ENCODE measurements at places on chromosomes 4 and X.

GRCh38 chr4:84683064-84683850, 100.3 kb downstream of the CDS1 start:
- no peak for DNase-seq

GRCh38 chr4:138252551-138252950, 10.4 kb upstream of the SLC7A11 start:
- DNase-seq = no peak

- no peak for DNase-seq
Observed at GRCh38 chrX:112254896-112255295, 172.3 kb upstream of the TRPC5 start.

GRCh38 chrX:54116391-54116790, 66.7 kb downstream of the FAM120C start:
- no peak for DNase-seq

DNA sequence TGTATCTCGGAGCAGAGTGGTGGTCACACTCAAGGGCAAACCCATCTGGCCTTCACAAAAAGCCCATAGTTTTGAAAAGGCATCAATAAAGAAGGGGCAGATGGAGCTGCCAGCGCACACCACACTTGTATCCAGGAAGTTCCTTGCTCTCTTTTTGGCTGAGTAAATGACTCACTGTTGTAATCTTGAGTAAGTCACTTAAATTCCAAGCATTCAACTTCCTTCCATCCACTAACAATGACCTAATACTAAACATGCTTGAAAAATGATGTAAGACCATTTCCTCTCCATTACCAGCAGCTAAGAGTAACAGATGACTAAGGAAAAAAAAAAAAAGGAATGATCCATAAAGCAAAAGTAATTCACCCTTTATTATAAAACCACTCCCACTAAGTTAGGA, 32.4 kb upstream of the MYOZ2 start:
- DNase-seq = no peak

DNA sequence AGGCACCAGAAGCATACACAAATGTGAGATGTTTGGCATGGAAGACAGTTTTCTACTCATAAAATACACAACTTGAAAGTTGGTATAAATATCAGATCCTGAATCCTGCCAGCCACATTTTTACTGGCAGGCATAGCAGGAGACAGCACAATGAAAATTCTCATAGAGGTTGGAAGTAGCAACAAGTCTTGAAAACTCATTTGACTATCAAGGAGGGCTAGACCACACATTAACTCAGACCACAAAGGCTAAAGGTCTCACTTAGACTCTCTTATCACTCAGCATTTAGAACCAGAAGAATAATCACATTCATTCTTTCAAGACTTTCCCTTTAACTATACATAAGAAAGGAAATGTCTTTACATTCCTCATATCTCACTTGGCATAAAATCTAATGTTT, 56.5 kb downstream of the SORBS2 start:
- no peak for DNase-seq

- DNase-seq = peak; percentile 77
Observed at GRCh38 chr4:5890063-5890727, 2.7 kb downstream of the CRMP1 start.

DNA sequence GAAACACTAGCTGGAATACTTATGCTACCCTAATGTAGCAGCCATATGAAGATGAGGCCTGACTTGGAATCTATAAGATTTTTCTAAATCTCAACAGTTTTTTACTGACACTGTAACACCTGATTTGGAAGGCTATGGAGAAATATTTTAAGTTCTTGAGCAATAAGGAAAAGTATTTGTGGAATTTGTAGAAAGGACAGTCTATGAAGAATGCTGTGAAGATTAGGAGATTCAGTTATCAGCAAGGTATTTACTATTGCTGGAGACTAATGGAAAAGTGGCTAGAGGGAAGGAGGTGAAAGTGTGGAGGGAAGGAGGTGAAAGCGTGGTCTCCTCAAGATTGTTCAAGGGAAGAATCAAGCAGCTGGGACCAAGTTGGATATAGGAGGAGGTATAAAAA, 190.0 kb upstream of the EMCN start:
- no peak for DNase-seq

GRCh38 chr4:40461062-40461461, 125.9 kb downstream of the CHRNA9 start:
- no peak for DNase-seq

- DNase-seq = no peak
Observed at GRCh38 chr4:73533515-73534422, 52.2 kb downstream of the AFM start.

DNA sequence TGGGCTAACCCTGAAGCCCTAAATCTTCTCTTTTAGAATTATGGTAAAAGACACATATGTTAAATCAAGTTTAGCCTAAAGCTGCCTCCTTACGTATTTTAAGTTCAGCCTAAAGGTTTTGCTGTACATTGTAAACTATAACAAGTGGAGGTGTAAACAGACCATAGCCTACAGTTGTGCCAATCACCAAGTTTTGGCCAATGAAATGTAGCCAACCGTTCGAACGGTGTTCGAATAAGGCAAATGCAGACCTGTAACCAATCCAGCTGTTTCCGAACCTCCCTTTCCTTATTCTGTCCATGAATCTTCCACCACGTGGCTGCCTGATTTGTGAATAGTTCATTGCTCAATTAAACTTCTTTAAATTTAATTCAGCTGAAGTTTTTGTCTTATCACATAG, 52.1 kb upstream of the TBC1D9 start:
- no peak for DNase-seq

DNA sequence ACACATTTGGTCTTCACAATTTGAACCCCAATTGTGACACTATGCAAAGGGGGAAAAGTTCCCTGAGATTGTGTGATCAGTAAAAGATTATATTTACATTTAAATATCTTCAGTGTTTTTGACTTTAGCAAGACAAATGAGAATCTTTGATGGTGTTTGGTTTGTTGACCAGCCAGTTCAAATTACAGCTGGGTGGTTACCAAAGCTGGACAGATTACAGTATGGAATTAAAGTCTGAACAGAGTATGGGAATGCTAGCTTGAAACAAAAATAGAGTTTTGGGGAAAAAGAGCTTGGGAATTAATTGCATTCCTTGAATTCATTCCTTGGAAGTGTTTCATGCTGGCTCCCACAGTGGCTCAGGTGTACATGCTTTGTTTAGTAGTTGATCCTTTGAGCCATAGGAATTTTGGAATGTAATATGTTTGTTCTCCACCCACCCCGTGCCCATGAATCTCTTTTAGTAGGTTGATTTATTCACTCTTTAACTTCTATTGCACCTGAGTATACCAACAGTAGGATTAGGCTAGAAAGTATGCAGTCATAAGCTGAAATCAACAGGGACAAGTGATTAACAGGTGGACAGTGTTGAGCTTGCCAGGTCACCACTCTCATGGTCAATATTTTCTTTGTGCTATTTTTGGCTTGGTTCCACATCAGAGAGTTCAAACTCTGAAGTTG, 81.1 kb upstream of the HELT start:
- no peak for DNase-seq

DNA sequence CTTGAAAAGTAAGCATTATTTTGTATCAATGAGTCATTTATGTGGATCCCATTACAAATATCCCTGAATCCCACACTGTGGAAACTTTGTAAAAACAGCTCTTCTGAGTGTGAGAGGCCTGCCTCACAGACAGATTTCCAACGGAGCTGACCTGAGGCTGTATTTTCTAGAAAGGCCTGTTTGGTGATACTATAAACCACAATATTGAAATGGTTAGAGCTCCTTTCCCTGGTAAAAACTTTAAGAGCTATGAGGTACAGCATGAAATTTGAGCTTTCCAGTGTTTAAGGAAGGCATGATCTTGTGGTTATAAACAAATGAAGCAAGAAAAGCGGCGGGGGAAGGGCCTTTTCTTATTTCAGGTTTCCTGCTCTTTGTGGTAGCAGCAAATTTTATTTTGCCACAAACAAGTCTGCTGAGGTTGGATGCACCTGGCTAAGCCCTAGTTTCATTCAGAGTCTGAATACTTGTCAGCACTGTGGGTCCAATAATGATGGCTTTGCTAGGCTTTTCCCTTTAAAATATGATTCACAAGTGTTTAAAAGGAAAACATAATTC, 86.8 kb upstream of the ETNPPL start:
- no peak for DNase-seq

DNA sequence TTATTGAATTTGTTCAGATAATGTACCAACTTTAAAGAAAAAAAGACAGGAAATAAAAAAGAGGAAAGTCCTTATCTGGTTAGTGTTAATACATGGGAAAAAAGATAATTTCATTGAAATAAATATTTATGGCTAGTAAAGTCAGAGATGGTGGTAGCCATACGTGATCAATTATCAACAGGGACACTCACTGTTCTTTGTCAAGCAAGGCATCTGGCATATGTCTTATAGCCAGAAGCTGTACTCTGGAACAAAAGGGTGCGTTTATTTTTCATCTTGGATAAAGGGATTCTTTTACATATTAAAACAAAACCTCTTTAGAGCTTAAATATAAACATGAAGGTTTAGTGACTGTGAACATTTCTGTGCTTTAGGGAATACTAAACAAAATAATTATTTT, 26.7 kb downstream of the HDX start:
- no peak for DNase-seq

- peak; percentile 20 for DNase-seq
Observed at GRCh38 chrX:84046403-84046984, 141.5 kb downstream of the RPS6KA6 start.

DNA sequence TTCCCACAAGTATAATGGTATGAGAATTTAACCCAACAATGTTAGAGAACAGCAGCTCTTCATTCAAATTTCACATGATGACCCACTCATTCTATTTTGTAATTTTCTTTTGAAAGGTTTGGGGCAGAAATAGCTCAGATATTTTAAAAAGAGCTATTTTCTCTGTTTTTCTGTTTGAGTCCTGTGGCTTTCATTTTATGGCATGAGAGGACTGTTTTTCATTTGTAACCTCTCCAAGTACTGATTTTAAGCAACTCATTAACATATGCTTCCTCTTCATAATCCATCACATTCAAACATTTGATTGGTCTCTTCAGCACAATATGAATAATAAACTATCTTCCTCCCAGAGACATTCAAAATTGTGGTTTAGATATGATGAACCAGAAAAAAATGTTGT, 129.0 kb upstream of the TEX13A start:
- DNase-seq = no peak

- no peak for DNase-seq
Observed at GRCh38 chr4:45410701-45411210, 684.4 kb upstream of the GNPDA2 start.

DNA sequence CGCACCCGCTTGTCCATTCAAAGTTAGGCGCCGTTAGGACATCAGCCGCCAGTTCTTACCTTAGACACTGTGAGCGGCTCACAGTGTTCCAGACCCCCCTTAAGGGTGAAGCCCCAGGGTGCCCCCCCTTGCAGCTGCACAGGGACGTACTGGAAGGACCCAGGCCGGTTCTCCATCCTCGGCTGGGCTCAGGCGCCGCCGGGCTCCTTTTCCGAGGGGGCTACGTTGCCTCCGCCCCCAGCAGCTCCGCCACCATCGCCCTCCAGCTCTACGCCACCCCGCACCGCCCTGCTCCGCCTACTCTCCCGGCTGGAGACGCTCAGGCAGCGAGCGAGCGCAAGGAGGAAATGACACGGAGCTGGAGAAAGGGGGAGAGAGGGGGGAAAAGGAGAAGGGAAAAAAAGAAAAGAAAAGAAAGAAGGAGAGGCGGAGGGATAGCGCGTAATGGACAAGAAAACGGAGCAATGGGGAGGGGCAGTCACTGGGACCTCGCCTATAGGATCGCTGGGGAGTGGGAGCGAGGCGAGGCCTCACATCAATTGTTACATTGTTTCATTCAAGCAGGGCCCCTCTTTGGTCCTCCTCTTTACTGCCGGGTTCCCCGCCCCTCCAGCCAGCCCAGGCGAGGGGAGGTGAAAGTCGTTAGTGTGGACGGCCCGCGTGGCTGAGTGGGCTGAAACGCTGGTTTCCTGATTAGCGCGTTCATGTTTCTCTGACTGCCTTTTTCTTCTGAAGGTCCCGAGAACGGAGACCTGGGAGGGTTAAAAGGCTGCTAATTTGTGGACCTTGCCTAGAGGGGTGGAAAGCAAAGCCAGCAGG, at the start of gene SHROOM4:
TSS of gene SHROOM4 (minus strand) at position 352 of the 819 bp plus-strand sequence. CDS start at position 176, 176 bp downstream.
- DNase-seq = peak; percentile 63

DNA sequence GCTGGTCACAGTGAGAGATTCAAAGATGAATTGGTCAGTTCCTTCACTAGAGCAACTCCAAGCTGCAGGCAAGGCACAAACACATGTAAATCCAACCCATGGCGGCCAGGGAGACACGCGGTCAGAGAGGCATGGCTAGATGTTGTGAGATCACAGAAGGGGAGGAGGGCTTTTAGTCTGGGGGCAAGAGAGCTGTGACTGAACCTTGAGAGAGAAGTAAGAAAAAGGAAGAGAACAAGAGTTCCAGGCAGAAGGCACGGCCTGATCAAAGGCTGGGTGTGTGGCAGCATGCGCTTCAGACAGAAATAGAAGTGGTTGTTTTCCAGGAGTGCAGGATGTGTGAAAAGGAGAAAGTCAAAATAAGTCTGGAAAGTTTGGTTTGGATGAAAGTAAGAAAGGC, 15.9 kb downstream of the CCDC149 start:
- DNase-seq = no peak

DNA sequence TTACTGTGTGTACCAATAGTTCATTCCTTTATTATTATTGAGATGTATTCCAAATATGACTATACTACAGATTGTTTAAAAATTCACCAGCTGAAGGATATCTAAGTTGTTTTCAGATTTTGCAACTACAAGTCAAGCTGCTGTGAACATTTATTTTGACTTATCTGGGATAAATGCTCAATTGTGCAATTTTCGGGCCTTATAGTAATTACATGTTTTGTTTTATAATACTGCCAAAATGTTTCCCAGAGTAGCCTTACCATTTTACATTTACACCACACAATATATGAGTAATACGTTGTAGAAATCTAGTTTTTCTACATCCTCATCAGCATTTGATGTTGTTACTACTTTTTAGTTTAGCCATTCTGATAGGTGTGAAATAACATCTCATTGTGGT, 179.6 kb downstream of the ANTXR2 start:
- no peak for DNase-seq

- no peak for DNase-seq
Observed at GRCh38 chr4:36812149-36812548, 432.4 kb upstream of the NWD2 start.

DNA sequence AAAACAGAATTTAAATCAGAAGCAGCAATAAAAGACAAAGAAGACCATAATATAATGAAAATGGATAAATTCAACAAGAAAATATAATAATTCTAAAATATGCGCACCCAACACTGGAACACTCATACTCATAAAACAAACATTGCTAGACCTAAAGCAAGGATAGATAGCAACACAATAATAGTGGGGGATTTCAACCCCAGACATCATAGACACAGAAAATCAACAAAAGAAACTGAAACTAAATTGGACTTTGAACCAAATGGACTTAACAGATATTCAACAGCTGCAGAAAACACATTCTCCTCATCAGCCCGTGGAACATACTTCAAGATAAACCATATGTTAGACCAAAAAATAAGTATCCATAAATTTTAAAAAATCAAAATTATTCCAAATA, 1552.6 kb downstream of the C4orf33 start:
- DNase-seq = no peak

DNA sequence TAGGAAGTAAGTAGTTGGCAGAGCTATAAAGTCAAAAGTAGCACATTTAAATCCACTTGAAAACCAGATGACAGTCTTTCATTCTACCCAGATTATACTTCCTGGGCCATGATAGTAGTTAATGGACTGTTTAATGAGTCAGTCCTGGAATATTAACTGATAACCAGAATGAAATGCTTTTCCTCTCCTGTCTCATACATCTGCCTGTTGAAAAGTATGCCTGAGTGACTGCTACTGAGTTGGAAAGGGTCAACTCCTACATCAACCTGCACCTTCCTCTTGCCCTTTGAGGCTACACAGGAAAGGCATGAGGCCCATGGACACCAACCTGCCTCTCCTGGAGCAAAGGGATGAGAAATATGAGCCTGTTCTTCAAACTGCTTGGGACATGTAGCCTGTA, 36.0 kb upstream of the COX7B2 start:
- no peak for DNase-seq
